Endodermal cell (in vitro differentiated cells): ENCODE measurements at places on chromosomes 13 and 19. TPM values are rescaled to one million over a fixed set of nuclear protein-coding genes. Genes with fewer than 3 reads are reported as not detected.

TMEM161A gene
- total RNA-seq = 66.6 to 86.8 TPM (median 67.7 TPM) in 3 replicates

PRR20C gene
- not detected in 2 replicates for total RNA-seq

PLK5 gene
- total RNA-seq = not detected in 3 replicates

MAST1 gene
- total RNA-seq = 18.5 to 40.3 TPM (median 24.3 TPM) in 3 replicates

DNA sequence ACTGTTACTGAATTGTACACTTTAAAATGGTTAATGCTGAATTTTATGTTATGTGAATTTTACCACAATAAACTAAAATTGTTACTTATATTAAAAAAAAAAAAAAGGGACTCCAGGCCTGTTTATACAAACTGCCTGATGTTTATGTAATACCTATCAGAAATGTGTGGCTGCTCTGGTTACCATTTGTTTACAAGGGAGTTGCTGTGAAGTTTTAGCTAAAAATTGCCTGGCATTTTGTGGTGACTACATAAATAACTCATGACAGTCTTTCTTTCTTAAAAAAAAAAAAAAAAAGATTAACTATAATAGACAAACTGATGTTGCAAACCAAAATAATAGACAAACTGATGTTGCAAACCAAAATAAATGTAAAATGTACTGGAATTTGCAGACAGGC lies 71.8 kb downstream of the CDADC1 start:
- DNase-seq = no peak

- no peak for DNase-seq
Observed at GRCh38 chr19:32837531-32837930, 32.0 kb downstream of the SLC7A9 start.

DNA sequence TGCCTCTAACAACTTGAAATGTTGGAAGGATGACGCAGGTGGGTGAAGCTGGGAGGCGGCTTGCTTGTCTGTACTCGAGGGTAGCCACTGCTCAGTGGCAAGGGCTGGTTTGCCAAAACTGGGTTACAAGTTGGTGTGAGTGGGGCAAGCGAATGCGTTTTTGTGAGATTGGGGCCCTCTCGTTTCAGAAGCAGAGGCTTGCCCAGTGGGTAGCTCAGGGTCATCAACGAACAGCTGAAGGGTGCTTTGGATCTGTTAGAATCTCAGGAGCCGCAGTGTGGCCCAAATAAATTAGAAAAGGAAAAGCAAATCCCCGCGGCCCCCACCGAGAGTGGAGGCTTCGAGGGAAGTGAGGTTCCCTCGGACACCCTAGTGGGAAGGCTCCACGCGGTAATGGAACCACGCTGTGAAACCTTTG lies 7.3 kb downstream of the ATP4B start:
- no peak for DNase-seq

GRCh38 chr19:7645163-7645562 lies 8.3 kb downstream of the STXBP2 start:
- DNase-seq = no peak

DNA sequence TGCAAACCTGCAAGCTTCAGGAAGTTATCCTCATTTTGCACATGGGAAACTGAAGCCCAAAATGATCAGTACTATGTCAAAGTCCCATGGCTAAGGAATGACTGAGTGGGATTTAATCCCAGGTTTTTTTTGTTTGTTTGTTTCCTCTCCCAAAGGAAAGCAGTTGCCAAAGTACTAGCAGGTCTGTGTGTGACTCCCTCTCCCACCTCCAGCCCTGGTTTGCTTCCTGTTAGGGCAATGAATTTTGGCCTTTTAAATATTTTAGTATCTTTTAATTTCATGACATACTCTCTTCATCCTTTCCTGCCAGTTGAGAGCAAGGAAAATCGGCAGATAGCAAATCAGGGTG lies 134.1 kb upstream of the RNF113B start:
- DNase-seq = no peak

- no peak for DNase-seq
Observed at GRCh38 chr19:42412661-42413076, 14.5 kb downstream of the LIPE start.

- DNase-seq = peak; percentile 88
Observed at GRCh38 chr19:55005684-55006488, 32.2 kb downstream of the GP6 start.

GRCh38 chr13:77412116-77412635 lies 85.3 kb upstream of the MYCBP2 start:
- DNase-seq = no peak
